ENCODE measurements at places on chromosomes 4 and X.
A peak's percentile ranks its signal among the peaks of the same experiment; 100 is the strongest.

GRCh38 chrX:16796298-16796697 lies 10.0 kb downstream of the TXLNG start:
- no peak for DNase-seq

DNA sequence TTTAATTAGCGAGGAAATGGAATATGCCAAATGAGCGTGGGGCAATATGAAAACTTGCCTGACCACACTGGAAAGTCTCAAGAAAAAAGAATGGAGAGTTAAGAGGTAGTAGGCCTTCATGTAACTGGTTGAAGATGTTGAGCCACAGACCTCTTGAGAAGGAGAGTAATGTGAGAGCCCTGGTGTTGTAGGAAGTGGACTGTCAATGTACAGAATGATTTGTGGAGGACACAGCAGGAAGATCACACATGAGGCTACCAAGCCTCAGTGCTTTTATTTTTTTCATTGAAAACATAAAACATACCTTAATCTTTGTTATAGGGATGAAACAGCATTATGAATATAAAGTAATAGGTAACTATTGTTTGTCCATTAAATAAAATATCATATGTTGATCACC lies 331.6 kb downstream of the UNC5C start:
- no peak for DNase-seq

GRCh38 chrX:136585960-136586359 lies 53.9 kb downstream of the VGLL1 start:
- no peak for DNase-seq

DNA sequence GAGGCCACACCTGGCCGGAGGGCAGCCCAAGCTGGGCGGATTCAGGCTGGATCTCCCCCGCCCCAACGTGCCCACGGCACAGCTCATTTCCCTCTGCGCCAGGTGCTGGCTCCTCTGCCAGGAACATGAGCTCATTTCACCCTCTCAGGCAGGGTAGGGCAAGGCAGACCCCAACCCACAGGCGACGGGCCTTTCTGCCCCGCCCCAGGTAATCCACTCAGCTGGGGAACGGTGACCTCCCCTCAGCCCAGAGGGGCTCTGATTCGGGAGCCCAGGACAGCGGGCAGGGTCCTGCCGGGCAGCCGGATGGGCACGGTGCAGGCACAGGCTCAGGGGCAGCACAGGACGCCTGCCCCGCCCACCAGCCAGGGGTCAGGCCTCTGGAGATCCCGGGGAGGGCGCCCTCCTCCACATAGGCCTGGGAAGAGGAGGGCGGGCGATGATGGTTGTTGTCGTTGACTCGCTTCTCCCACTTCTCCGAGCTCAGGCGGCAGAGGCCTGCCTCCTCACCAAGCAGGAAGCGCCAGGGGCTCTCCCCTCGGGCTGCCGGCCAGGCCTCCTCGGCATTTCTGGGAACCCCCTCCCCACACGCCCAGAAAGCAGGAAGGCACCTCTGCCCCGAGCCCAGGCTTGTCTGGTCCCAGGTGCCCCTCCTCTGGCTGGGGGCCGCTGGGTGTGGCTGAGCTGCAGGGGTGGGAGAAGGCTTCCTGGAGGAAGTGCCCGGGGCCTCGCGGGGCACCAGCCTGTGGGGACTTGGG lies 31.1 kb downstream of the TACC3 start:
- peak; percentile 29 for DNase-seq

GRCh38 chr4:39655211-39655610 lies 16.5 kb upstream of the SMIM14 start:
- DNase-seq: no peak

DNA sequence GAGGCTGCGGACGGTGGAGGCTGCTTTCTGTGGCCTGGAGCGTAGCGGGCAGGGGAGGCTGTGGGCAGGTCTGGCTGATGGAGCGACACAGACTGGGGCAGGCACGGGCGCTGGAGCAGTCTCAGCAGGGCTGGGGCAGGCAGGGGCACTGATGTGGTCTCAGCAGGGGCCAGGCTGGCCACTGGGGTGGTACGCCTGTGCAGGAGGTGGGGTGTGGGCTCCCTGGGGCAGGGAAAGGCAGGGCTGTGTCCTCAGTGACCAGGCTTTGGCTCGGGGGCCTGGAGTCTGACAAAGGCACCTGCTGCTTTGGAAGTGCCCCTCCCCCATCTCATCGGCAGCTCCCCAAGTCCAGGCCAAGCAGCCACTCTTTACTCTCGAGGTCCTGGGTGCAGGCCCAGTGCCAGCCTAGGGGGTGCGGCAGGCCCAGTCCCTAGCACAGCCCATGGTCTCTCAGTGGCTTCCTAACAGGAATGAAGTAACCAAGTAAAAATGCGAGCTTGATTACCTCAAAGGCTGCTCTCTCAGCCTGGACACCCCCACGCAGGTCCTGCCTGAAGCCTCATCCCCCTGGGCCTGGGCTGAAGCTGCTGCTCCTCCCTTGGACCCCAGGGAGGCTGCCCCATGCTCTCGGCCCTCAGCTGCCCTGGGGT lies 55.5 kb downstream of the ADRA2C start:
- no peak for DNase-seq

GRCh38 chr4:14800977-14801376 lies 201.3 kb upstream of the CPEB2 start:
- DNase-seq: no peak

GRCh38 chr4:118941149-118941548 lies 52.5 kb downstream of the SYNPO2 start:
- no peak for DNase-seq

GRCh38 chr4:186017801-186018200 lies 51.2 kb upstream of the TLR3 start:
- no peak for DNase-seq

GRCh38 chr4:147285751-147286150 lies 195.1 kb upstream of the EDNRA start:
- DNase-seq: no peak

GRCh38 chr4:16860516-16860915 lies 37.9 kb downstream of the LDB2 start:
- no peak for DNase-seq

DNA sequence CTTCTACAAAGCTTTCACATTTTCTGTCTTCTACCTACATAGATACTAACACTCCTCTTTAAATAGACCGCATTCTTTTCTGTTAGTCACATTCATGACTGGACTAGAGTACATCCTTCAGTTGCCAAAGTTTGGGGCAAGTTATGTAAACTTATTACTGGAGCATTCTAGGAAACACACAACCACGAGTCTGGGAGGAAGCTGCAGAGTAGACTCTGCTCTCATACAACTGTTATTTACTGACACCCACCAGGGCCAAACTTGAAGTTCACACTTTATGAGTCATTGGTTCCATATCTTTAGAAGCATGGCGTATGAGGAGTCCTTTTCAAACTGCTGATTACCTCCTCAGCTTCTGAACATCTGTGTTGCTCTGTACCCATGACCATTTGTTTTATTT lies 87.0 kb downstream of the RNF150 start:
- no peak for DNase-seq

GRCh38 chr4:7924163-7924562 lies 15.5 kb downstream of the AFAP1 start:
- DNase-seq: no peak

- no peak for DNase-seq
Measured at GRCh38 chr4:55251342-55251741, 94.7 kb upstream of the SRD5A3 start.

DNA sequence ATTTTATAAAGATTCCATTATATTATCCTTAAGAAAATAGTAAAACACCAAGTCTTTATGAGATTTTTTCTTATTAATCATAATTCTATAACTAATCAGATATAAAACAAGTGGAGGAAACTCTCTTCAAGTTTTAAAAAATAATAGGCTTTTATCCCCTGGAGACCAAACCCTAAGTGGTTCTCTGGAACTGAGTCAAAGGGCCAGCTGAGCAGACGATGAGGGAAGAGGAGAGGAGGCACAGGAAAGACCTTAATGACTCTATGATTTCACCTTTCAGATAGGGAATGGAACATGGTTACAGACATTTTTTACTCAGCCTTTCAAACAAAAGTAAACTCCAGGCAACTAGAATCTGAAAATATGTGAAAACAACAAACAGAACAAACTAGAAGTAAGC lies 201.8 kb downstream of the SLC39A8 start:
- DNase-seq: no peak

GRCh38 chrX:153960077-153960476 lies 11.5 kb downstream of the HCFC1 start:
- DNase-seq: no peak

GRCh38 chr4:177093964-177094363 lies 215.7 kb upstream of the NEIL3 start:
- no peak for DNase-seq

DNA sequence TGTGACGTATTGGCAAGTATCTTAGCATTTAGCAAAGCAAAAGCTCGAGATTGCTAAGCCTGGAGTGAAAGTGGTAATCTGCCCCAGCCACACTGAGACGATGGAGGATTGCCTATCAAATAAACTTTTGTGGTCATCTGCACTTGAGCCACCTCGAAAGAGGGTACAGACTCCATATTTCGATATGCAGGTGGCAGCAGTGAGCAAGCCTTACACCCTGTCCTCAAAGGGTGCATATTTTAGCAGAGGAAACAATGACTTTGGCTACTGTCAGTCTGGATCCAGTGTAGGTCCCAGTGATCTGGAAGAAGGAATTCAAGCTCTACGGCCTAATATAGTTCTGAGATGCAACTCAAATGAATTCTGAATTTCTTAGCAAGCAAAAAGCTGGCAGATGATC lies 153.9 kb downstream of the ATG4A start:
- no peak for DNase-seq

DNA sequence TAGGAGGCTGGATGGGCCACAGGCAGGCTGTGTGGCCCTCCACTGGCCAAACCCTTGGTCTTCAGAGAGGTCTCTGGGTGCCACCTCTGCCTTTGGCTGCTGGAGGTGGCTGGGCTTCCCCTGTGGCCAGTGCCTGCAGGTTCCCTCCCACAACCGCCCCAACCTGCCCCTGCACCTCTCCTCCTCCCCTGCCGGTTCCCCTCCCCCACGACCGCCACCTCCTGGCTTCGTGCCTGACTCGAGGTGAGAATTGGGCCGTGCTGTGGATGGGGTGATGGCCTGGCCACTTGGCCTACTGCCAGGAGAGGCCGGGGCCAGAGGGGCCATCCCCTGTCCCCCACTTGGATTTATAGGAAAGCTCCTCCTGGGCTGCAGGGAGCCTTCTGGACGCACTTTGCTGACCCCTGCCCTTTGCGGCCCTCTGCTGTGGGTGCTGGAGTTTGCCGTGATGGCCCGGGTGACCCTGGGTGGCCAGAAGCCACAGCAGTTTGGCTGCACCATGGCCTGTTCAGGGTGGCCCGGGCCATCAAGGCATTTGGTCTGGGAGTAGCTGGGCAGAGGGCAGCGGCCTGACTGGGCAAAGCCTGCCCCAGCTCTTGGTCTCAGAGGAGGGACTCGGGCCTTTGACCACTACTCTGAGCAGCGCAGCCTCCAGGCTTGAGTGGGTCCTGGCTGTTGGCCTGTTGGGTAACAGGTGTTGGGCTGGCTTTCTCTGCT lies 3.8 kb downstream of the NAT8L start:
- DNase-seq: no peak

- DNase-seq: peak; percentile 59
Measured at GRCh38 chrX:39730662-39731329, 367.0 kb downstream of the BCOR start.

DNA sequence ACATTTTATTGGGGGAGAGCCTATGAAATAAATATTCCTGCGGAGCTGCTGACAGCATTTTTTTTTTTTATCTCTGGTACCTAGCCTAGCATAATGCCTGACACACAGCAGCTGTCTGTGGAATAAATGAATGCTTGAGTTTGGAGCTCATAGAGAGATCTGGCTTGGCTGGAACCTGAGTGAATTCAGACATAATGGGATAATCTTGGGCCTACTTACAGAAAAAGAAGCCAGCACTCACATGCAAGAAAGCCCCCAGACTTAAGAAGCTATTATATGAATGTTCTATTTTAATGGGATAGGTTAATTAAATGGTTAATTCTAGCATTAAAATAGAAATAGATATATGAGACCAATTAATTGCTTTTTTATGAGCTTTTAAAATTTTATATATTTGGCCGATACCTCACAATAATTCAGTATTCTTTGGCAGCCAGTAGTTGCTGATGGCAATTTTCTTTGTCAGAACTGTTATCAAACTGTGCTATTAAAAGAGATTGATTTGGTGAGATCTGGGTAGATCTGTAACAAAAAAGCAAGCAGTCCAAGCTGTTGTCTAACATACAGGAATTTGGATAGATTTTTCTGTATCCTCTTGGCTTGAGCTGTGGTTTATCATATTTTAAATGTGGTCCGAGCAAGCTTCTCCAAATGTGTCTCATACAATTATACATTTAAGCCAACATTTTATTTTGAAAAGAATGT lies 654.2 kb downstream of the PCDH7 start:
- DNase-seq: no peak

DNA sequence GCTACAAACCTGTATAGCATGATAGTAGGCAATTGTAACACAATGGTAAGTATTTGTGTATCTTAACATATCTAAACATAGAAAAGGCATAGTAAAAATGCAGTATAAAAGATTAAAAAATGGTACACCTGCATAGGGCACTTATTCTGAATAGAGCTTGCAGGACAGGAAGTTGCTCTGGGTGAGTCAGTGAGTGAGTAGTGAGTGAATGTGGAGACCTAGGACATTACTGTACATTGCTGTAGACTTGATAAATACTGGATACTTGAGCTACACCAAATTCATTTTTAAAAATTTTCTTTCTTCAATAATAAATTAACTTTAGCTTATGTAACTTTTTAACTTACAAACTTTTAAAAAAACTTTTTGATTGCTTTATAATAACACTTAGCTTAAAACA lies 68.2 kb upstream of the MAML3 start:
- no peak for DNase-seq

DNA sequence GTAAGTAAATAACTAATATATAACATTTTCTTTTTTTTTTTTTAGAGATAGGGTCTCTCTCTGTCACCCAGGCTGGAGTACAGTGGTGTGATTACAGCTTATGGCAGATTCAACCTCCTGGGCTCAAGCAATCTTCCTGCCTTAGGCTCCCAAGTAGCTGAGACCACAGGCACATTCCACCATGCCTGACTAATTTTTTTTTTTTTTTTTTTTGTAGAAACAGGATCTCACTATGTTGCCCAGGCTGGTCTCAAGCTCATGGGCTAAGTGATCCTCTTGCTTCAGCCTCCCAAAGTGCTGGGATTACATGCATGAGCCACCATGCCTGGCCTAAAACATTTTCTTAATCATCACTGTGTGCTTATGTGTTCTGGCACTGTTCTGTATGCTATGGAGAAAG lies 32.8 kb downstream of the MGARP start:
- no peak for DNase-seq
